Hematopoietic multipotent progenitor cell (in vitro differentiated cells): ENCODE measurements at places on chromosomes 2 and 18.

DNA sequence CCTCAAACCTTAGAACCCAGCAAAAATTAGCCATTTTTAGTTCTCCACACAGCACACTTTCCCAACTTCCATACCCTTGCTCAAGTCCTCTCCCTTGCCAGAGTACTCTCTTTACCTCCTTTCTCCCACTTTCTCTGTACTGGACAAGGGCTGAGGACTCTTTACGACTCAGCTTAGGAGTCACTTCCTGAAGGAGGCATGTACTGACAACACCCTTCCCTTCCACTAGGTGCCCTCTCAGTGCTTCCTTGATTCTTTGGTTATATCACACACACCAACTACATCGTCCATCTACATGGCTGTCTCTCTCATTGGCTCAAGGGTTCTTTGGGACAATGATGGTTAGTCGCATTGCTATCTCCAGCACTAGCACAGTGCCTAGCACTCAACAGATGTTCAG, 5.2 kb upstream of the C18orf63 start:
- no peak for DNase-seq

DNA sequence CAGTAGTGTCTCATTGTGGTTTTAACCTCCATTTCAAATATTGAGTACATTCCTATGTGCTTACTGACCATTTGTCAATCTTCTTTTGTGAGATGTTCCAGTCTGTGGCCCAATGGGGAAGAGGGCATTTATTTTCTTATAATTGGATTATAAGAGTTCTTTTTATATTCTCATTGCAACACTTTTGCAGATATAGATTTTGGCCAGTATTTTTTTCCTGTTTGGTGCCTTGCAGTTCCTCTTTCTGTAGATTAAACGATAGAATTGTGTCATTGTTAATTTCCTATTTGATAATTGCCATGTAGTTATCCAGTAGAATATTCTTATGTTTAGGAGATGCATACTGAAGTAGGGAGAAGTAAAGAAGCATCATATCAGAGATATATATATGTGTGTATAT, 56.4 kb upstream of the CYTIP start:
- DNase-seq: no peak

DNA sequence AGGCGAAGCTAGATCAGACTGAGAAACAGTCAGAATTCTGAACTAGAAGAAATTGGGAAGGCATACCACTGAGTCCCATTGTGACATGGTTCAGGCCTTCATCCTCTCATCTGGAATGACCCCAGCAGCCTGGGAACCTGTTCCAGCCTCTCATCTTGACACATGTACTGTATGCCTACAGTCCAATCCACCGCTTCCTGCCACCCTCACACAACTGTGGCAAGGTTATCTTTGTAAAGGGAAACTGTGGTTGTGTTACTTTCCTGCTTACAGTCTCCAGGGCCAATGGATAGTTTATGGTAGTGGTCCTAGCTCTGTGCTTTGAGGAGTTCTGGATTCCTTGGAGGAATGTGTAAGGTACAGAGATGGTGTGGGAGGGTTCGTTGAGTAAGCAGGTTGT, 296.9 kb upstream of the TRIB2 start:
- DNase-seq: no peak

- DNase-seq: no peak
Observed at GRCh38 chr2:14602309-14602708, 30.2 kb upstream of the LRATD1 start.

DNA sequence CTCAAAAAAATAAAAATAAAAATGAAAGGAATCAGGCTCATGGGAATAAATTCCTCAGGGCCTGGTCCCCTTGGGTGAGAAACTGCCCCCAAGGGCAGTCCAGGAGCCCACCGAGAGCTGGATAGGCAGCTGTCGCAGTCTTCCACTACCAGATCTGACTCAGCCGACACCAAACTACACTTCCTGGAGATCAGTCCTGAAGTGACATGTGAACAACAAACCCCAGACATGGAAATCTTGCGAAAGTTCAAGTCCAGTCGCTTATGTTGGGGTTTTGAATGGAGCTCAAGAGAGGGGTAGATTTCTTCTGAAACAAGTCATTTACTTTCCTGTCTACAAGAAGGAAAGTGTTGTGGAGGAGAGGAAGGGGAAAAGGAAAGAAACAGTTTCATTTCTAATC, 12.9 kb downstream of the ADCY3 start:
- no peak for DNase-seq

- DNase-seq: no peak
Observed at GRCh38 chr2:176680916-176681516, 411.8 kb downstream of the MTX2 start.

GRCh38 chr2:189008555-189009262, 34.5 kb downstream of the COL3A1 start:
- no peak for DNase-seq

DNA sequence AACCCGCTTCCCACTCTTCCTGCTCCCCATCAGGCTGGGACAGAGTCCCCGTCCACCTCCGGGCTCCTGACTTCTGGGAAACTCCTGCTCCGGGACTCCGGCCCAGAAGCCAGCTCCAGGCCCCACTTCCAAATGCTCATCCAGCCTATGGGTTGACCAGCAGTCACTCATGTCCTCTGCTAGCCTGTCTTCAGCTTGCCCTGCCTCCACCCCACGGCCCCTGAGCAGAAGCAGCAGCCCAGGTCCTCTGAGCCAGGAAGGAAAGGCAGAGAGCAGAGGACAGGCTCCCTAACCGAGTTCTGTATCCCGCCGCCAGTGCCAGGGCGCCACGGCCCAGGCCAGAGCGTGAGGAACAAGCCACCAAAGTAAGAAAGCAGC, 86.4 kb upstream of the ID2 start:
- DNase-seq: no peak

DNA sequence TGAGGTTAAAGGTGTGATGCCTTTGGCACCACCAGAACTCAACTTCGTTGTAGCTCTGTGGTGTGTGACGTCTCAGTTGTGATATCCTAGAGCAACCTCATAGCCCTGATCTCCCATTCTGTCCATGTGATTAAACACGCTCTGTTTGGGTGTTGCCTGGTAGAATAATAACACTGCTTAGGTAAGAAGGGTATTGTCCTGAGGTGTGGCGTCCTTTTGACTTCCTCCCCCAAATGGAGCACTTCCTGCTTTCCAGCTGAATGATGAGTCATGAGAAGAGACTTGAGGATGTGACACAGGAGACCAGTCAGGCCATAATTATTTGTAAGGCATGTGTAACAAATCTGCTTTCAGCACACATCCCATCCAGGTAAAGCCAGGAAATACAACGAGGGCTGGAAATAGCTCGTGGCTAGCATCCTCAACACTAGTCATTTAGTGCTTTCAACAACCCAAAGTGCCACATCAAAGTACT, 100.7 kb downstream of the RAPGEF4 start:
- no peak for DNase-seq

DNA sequence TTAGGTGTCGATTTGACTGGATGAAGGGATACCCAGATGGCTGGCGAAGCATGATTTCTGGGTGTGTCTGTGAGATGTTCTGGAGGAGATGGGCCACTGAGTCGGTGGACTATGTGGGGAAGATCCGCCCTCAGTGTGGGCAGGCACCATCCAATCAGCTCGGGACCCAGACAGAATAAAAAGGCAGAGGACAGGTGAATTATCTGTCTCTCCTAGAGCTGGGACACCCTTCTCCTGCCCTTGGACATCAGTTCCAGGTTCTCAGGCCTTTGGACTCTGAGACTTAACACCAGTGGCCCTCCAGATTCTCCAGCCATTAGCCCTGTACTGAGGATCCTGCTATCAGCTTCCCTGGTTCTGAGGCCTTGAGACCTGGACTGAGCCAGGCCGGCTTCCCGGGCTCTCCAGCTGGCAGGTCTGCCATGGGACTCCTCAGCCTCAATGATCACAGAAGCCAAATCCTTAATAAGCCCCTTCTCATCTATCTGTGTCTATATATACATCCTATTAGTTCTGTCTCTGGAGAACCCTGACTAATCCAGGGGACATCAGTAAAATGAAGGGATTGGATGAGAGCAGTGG, 11.7 kb downstream of the PROC start:
- DNase-seq: no peak

- no peak for DNase-seq
Observed at GRCh38 chr2:109288544-109289368, 159.8 kb downstream of the SH3RF3 start.

DNA sequence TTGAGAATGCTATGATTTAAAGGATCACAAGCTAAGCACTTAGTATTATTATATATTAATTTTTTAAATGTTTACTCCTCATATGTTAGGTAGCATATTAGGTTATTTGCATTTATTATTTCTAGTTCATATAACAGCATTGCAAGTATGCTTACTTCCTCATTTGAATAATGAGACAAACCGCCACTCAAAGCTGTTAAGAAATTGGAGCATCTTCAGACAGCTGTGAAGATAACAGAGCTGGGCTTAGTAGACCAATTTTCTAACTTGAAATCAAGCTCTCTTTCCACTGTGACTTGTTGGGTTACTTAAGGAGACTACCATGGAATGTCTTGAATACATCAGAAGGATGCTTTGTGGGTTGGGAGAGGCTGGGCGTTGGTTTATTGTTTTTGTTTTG, 139.3 kb downstream of the ASXL3 start:
- DNase-seq: no peak

GRCh38 chr2:152339556-152340286, 4.7 kb downstream of the FMNL2 start:
- no peak for DNase-seq

- DNase-seq: no peak
Observed at GRCh38 chr2:64738026-64738425, 84.3 kb upstream of the SERTAD2 start.

GRCh38 chr18:78797499-78797898, 182.1 kb upstream of the SALL3 start:
- DNase-seq: no peak

DNA sequence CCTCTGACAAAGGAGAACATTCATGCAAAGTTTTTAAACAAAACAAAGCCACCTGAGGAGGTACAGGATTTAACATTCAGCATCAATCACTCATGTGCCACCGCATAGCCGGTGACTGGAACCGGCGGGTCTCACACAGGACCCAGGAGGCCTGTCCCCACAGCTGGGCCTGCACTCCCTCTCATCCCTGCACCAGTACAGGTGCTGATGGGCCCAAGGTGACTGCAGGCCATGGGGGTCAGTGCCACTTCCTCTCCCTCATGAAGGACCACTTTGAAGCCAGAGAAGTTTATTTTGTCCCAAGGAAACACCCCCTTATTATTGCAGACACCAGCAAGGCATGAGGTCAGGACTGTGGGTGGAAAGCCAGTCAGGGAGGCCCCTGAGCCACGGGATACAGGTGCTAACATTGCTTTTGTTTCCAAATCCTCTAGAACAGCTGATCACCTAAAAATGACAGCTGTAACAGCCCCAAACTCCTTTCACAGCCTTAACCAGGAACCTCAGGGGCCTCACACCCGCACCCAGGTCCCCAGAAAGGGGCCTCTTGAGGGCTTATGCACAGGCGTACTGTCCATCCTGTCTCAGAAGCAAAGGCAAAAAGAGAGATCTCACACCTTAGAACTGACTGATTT, 14.0 kb downstream of the PARD6G start:
- no peak for DNase-seq

DNA sequence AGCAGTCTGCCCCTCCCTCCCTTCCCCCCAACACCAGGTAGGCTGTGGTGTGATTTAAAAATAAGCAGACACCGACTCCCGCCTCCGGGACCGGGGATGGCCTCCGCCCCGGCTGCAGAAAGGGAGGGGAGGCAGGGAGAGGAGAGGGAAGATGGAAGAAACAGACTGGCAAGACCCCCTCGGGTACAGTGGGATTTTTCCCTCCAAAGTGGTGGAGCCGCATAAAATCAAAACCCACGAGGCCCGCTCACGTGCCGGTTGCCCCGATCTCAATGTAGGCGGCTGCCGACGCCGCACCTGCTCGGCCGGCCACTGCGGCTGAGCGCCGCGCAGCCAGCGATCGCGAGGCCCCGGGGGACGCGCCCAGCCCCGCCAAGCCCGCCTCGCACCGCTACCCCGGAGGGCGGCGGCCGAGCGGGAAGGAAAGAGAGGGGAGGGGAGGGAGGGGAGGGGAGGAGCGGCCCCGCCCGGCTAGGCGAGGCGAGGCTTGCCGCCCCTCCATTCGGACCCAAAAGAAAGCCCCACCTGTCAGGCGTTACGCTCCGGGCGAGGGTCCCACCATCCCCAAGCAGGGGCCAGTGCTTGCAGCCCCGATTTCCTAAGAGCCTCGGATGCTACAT, 811 bp downstream of the ADD2 start:
- DNase-seq: no peak

- no peak for DNase-seq
Observed at GRCh38 chr2:58543442-58543841, 302.3 kb upstream of the FANCL start.

DNA sequence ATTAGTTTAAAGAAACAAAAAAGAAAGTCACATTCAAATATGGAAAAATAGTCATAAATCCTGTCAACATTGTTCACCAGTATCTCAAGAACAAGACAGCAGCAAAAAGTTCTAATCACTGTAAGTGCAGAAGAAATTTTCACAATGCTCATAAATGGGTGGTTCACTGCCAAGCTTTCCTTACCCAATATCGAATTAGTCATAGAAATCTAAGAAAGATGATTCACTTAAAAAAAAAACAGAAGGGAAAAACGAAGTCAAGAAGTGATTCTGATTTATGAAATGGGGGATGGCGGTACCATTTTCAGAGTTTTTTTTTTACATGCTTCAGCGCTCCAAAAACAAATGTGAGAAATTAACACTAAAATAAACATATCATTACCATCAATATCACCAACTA, 156.7 kb downstream of the EXOC6B start:
- no peak for DNase-seq

DNA sequence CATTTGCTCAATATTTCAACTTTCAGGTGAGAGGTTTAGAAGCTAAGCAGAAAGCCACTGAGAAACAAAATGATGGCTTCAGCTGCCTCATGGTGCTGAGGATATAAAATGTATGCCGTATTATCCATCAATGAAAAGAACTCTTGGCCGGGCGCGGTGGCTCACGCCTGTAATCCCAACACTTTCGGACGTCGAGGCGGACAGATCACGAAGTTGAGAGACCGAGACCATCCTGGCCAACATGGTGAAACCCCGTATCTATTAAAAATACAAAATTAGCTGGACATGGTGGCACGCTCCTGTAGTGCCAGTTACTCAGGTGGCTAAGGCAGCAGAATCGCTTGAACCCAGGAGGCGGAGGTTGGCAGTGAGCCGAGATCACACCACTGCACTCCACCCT, 6.0 kb upstream of the SYT4 start:
- DNase-seq: no peak

DNA sequence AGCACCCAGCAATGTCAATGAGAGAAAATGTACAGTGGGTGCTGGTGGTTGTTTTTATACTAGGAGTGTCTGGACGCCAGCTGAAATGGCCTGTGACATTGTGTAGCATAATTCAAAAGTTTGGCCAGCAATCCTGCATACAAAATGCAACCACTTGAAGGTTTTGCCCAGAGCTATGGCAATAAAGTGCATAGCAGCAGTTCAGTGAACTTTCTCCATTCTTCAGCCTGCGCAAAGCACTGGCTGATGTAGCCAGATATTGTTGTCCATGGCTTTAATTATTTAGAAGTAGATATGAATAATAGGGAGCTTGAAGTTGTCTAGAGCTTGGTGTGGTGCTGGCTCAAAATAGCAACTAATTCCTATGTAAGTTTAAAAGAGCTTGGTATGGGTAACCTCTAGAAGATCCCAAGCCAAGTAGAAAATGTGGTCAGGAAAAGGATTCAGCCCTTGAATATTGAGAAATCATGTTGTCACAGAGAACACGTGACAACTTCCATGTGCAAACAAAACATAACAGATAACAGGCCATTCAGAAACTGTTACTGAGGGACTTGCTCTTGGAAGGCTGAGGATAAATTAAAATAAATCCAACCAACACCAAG, 33.3 kb upstream of the PGAP1 start:
- DNase-seq: no peak
